Stimulated activated CD4-positive, alpha-beta T cell treated with anti-CD3 and anti-CD28 coated beads, Interleukin-1b, Interleukin-23, amount 100 ng/mL, for 4 hours (primary cell): ENCODE measurements at places on chromosomes 13 and 19.

GRCh38 chr19:39518975-39519374 is 4.0 kb downstream of the SELENOV start:
- no peak for DNase-seq

DNA sequence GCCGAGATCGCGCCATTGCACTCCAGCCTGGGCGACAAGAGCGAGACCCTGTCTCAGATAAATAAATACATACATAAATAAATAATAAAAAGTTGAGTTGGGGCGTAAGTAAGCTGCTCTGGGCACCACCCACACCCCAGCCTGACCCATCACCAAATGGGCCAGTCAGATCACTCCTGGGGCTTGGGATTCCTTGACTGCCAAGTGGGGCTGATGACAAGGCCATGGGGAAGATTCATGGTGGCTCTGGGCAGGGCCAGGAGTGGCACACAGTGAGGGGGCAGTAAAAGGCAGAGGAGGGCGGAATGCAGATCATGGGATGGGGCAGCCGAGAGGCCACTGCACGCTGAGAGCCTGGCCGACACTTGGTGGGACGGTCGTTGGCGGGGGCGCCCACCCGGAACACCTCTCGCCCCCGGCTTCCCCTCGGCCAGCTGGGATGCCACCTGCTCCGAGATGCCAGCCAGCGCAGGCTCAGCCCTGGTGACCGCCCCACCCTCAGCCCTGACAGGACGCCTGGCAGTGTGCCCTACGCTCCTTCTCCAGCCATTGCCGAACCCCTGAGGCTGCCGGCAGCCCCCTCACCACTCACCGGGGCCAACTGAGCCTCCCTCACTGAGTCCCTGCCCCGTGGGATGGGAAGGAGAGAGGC is 10.9 kb downstream of the ZNF653 start:
- DNase-seq, result no peak

DNA sequence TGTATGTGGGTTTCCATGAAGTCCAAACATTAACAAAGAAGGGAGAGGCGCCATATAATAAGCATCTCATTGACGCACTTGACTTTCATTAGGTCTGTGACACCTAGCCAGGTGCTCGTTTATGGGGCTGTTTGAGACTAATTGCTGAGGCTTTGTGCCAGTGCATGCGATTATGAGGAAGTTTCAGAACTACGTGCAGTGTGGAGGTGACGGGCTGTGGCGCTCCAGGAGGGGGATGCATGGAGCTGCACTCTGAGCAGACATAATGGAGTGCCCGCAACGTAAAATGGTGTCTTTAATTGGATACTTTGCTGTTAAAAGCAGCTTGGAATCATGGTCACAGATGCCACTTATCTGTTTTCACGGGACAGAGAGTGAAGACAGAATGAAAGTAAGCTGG is 223.2 kb downstream of the FGF9 start:
- no peak for DNase-seq

- DNase-seq, result no peak
Observed at GRCh38 chr13:66341635-66342377, 888.3 kb downstream of the PCDH9 start.

- DNase-seq, result no peak
Observed at GRCh38 chr13:105672881-105673280, 862.6 kb downstream of the EFNB2 start.

GRCh38 chr13:110343241-110343865 is 36.3 kb downstream of the COL4A2 start:
- no peak for DNase-seq

DNA sequence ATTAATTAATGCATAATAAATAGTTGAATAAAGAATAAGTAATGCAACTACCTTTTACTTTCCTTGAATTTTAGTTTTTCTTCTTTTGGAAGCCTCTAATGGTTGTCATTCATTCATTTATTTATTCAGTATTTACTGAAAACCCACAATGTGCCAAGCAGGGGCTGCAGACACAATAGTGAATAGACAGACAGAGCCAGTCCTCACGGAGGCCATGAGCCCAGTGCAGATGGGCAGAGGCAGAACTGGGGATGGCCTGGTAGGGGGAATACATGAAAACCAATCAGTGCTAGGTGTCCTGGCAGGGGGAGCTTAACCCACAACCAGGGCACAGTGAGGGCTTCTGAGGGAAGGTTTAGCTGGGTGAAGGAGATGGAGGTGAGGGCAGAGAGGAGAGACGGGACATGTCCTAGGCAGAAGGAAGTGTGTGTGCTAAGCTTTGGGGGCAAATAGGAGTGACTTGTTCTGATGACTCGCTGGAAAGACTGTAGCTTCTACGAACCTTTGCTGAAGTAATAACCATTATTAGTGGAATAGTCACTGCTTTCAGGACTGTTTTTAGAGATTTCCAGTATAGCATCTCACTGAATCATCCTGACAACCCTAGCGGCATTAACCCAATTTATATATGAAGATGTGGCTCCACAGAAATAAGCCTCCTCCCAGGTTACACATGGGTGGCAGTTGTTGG is 55.9 kb downstream of the ERCC5 start:
- DNase-seq, result no peak

GRCh38 chr13:50167224-50167947 is 152.1 kb downstream of the KCNRG start:
- no peak for DNase-seq

DNA sequence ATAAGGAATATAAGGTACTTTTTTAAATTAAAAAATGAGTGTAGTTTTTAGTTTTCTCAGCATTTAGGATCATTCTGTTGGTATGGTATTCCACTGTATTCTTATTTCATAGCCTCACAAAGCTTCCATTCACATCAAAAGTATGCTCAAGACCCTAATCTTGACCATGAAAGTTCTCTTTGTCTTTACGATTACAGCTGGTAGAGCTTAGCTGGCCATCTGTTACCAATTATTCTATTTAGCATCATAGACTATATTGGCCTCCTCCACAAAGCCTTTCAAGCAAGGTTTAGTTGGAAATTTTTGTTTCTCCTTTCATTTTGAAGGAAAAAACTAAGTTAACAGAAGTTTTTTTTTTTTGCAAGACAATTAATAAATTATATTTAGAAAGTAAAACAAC is 245.1 kb downstream of the KCTD12 start:
- no peak for DNase-seq

GRCh38 chr19:2356036-2356646 is 3.9 kb upstream of the TMPRSS9 start:
- DNase-seq, result no peak

DNA sequence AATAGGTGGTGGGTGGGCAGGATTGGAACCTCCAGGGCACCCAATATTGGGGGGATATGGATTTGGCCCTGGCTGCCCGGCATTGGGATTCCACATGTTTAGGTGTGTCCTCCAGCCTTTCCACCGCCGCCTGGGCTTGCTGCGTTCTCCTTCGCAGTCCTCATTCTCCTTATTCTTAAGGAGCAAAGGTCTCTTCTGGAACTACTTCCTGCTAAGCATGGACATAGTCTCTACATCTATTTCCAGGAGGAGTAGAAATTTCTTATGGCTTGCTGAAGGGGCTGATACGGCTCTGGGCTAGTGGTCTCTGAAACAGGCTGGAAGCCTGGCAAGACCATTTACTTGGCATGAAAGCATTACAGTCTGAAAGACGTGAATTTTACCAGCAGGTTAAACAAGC is 9.2 kb upstream of the FCGBP start:
- no peak for DNase-seq

- no peak for DNase-seq
Observed at GRCh38 chr19:40512110-40512472, 45.3 kb downstream of the SPTBN4 start.

- no peak for DNase-seq
Observed at GRCh38 chr13:27427641-27428040, 3.2 kb downstream of the GTF3A start.

DNA sequence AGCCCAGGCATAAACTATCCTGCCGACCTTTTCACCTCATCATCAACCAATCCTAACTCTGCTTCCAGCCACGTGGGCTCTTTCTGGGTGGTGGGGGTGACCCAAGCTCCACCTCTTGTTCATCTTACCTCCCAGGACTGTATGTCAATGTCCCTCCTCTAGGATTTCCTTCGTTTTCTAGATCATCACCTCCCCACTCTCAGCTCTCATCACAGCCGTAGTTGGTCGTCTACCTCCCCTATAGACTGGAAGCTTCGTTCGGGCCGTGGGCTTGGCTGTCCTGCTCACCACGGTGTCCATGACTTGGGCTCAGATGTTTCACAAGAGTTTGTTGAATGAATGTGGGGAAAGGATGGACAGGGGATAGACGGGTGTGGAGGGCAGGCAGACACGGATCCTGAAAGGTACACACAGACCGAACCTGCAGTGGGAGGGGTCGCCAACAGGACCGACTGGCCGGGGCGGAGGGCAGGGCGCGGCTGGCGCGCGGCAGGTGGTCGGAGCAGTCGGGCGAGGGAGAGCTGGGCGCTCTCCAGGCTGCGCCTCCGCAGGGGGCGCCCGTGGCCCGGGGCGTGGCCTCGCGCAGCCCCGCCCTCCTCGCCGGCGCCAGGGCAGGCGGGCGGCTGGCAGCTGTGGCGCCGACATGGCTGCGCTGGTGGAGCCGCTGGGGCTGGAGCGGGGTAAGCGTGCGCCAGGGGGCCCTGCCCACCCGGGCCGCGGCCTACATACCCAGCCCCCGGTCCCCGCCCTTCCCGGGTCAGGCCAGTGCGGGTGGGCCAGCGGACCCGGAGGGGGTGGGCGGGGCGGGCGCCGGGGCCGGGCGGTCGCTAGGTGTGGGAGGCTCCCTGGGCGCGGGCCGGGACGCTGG is at the start of gene LIN7B:
LIN7B (plus strand) TSS at position 609 of the 868 bp plus-strand sequence; CDS start at position 644, 35 bp downstream.
- peak; percentile 57 for DNase-seq

DNA sequence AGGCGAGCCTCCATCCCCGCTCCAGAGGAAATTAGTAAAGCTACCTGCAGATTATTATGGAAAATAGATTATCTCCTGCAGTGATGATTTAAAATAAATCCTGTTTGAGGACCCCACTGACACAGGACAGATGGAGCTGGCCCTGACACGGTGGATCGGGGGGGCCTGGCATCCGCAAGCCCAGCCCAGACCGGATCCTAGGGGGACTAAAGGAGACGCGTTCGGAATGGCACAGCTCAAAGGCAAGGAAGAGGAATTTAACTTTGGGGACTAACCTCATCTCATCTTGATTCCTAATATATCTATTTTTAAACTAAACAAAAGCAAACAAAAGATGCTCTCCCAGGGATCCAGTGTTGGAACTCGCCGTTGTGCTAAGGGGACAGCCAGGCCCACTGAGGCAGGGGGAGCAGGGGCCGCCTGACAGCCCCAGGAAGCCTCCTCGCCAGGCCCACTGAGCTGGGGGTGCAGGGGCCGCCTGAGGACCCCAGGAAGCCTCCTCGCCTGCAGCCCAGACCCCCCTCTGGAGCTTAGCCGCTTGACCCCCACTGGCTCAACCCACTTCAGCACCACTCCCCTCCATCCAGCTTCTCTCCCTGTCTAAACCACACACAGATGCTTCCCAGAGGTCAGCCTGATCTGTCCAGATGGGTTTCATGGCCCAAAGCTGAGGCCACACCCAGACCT is 78.6 kb downstream of the SPACA7 start:
- no peak for DNase-seq

- DNase-seq, result no peak
Observed at GRCh38 chr13:25899952-25900351, 151.9 kb downstream of the SHISA2 start.

DNA sequence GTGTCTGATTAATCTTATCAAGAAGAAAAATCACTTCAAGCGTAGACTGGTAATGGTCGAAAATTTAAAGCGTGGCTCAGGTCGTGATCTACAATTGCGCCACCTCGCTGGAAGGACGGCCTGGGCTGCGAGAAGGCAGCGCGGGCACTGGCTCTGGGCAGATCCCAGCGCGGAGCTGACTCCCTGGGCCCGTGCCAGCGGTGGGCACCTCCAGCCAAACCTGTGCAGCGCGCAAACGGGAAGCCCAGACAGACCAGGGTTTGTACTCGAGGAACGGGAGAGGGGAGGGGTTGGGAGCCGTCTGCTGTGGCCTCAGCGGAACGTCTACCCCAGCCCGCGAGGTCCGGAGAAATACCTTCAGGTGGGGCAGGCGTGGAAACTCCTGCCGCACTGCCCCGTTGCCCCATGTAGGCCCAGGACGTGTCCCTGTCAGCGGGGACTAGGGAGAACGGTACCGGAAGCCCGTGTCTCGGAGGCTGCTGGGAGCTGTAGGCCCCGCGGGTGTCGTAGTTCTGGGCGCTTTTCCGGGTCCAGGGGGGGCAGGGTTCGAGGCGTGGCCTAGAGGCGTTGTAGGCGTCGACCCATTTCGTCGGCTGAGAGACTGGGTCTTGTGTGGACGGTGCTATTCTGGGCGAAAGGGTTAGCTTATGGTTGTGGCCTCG is 21.1 kb downstream of the ZNF274 start:
- DNase-seq, result no peak

DNA sequence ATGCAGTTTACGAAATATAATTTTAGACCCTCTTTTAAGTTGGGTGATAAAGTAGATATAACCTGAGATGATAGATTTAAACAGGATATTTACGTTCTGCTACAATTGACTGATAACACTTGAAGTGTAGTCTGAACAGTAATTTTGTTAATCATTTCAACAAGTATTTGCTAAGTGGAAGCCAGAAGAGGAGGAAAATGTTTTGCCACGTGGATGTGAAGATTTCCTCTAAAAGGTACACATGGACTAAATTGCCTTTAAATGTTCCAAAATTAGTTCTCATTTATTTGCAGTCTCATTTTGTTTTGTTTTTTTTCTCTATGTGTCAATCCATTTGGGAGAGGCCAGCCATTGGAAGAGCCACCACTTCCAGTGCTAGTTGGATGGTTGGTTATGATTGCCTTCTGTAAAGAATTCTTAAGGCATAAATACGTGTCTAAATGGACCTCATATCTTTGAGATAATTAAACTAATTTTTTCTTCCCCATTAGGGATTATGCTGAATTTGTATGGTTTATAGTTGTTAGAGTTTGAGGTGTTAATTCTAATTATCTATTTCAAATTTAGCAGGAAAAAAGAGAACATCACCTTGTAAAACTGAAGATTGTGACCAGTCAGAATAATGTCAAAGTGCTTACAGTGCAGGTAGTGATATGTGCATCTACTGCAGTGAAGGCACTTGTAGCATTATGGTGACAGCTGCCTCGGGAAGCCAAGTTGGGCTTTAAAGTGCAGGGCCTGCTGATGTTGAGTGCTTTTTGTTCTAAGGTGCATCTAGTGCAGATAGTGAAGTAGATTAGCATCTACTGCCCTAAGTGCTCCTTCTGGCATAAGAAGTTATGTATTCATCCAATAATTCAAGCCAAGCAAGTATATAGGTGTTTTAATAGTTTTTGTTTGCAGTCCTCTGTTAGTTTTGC is 2.8 kb downstream of the MIR17HG start:
- DNase-seq, result no peak

- no peak for DNase-seq
Observed at GRCh38 chr13:101798437-101798836, 346.0 kb downstream of the ITGBL1 start.

- no peak for DNase-seq
Observed at GRCh38 chr13:97386801-97387484, 47.0 kb upstream of the RAP2A start.
